ENCODE measurements at places on chromosomes 2 and 18.

DNA sequence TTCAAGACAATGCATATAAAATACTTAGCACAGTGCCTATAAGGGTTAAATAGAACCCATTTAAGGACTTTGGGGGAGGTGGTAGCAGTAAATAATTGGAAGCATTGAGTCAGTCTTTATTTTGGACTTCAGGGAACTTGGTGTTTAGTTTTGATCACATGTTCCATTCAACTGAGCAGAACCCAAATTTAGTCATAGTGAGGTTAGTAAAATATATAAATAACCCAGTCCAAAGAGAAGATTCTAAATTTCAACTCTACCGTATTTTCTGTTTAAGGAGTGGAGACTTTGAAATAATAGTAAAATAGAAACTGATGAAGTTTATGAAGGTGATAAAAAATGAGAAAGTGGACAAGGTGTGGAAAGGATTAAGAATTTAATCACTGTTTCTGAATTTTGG, 19.7 kb downstream of the TWSG1 start:
- no peak for DNase-seq

DNA sequence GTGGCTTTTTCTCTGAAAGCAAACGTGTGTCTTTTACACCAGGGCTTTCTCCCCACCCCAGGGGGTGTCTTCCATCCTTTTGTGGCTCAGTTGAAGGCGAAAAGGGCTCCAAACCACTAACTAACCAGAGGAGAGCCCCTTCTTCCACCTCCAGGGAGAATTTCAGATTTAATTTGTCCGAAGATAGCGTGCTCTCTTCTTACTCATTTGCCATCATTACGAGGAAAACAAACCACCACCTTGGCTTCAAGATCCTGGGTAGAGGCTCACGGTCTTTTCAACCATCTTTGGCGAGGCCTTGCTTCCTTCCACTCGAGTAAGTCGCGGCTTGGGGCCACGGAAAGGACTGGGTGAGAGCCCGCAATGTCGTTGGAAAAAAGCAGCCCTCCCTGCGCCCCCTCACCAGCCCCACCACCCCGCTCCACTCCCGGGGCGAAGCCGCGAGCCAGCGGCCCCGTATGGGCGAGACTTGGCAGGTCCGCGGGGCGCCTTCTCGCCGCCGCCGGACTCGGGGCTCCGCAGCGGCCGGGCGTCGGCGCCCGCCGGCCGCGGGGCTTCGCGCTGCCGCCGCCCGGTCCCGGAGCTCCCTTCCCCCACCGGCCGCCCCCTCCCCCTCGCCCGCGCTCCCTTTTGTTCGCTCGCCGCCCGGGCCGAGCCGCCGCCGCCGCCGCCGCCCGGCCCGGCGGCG, 1.7 kb upstream of the ZNF532 start:
- peak; percentile 49 for DNase-seq

DNA sequence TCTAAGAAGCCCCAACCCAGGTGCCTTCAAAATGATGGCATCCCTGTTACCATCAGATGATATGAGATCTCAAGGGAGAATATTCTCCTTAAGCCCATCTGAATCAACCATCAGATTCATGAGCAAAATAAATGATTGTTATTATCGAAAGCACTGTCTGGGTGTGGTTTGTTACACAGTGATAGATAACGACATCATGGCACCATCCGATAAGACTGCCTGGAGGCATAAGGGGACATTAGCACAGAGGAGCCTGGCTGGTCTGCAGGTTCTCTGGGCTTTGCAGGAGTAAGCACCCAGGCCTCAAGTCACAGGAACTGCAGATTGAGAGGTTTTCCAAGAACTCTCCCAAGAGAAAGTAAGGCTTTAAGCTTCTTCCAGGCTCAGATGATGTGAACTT, 15.6 kb downstream of the BMP10 start:
- DNase-seq, result no peak

- no peak for DNase-seq
Observed at GRCh38 chr2:174340400-174341292, 5.9 kb downstream of the SP9 start.

- no peak for DNase-seq
Observed at GRCh38 chr2:190618030-190618429, 30.9 kb upstream of the NAB1 start.

DNA sequence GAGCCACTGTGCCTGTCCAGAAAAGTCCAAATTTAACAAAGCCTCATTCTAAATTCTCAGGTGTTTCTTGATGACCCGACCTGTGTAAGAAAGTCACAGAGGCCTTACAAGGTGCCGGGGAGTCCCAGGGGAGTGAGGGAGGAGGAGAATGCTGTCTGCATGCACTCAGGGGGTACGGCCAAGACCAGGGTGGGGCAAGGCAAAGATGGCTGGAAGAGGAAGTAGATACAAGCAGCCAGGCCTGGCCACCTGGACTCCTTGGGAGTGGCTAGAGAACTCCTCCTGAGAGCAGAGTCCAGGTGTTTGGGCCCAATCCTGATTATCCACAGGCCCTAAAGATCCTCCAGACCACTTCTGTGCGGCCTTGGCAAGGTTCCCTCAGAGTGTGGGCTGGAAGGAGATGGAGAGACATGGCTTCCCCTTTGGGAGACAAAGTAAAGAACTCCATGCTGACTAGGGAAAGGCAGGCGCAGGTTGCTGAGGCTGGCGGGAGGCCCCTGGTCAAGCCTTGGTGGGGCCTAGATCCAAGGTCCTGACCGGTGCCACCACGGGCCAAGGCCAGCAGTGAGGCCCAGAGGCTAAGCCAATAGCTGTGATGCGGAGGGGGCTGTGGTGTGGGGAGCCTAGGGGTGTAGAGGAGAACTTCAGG, 74.7 kb downstream of the COPS8 start:
- no peak for DNase-seq

GRCh38 chr2:8149985-8150539, 531.8 kb upstream of the ID2 start:
- DNase-seq, result peak; percentile 55

DNA sequence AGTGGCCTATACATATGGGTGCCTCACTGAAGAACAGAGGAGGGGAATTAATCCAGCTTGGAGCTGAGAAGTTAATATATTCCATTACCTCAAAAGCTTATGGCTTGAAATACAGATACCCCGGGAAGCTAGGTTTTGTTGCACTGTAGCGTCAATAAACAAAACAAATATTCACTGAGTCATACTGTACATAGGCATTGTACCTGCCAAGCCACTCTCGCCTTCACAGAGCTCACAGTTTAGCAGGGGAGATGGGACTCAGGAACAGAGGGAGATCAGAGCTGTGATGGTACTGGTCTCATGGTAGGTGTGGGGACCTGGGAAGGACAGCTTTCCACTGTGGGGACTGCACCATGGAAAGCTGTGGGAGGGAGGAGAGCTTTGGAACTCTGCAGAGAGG, 111.2 kb upstream of the ST6GAL2 start:
- no peak for DNase-seq

DNA sequence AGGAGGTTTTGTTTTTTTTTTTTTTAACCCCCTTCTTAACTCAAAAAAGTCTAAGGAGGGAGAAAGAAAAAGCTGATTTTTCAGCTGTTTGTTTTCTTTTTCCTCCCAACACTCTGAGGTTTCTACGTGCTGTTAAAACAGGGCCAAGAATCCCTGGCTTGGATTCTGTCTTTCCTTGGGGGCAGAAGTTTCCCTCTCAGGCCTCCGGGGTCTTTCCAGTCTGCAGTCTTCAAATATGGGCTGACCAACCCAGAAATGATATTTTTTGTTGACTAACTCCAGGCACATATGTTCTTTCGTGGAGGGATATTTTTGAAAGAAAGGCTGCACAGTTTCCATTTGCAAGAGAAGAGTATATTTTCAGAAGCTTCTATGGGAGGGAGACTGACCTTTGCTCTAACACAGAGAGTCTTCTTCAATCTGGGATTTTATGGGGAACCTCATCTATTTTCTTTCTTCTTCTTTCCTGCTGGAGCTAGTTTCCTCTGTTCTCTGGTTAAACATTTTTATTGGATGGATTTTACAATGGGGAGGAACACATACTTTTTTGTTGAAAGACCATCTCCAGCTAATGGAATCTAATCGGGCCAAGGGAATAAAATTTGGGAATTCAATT, 93.3 kb upstream of the SPRED2 start:
- DNase-seq, result no peak

DNA sequence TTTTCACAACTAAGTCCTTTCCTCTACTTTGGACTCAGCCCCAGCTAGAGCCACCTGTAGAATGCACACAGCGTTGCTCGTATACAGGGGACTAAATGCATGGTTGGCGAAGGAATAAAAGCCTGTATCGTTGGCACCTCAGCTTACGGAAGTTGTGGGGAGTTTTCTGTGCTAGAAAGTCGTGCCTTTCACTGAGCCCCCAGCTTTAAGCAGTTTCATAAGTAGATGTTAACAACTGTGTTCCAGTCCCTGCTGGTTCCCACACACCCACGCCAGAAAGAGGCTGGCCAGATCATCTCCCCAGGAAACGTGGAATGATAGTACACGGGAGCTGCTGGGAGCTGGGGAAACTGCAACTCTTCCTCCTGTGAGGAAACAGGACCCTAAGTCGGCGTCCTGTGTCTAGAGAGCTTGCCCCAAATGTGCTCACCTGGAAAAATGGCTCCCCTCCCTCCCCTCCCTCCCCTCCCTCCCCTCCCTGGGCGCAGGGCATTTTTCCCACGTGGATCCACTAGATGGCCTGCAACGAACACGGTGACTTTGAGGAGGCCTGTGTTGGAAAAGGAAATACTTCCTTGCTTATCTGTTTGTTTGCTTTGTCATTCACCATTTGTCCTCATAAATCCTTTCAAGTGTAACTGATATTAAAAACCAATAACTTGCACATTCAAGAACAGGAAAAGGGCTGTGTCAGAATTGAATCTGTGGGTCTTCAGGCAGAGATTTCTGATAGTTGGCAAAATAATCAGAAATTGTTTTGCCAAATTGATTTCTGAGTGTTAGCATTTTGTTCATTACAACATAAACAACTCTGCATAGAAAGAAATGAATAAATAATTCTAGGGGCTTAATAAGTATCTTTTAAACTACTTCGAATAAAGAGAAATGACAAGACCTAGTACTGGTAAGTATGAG, 43.9 kb upstream of the RFX8 start:
- DNase-seq, result peak; percentile 70

- no peak for DNase-seq
Observed at GRCh38 chr2:2812117-2812516, 481.0 kb upstream of the MYT1L start.

- DNase-seq, result no peak
Observed at GRCh38 chr18:6589923-6590322, 139.6 kb upstream of the ARHGAP28 start.

DNA sequence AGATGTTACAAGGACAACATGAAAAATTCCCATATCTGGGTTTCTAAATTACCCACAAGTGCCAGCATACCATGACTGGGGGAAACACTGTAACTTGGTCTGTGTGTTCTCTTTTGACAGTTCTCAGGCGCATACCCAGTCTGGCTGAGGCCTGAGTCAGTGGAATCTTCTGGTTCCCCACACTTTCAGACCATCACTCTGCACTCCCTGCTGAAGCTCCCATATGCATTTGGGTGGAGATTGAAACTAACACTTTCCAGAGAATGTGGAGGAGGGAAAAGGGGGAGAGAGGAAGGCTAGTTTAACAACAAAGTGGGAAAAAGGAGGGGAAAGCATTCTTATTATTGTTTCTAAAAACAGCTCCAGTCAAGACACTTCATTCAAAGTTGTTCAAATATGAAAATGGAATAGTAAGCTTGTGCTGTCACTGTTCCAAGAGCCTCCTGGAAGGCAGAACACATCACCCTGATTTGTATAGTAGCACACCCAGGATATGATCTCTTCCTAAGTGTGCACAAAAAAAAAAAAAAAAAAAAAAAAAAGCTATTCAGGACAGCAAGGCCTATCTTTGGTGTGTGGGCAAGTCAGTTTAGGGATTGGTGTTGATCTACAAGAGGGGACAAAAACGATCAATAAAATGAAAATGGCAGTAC, 48.1 kb upstream of the CTIF start:
- DNase-seq, result peak; percentile 58

DNA sequence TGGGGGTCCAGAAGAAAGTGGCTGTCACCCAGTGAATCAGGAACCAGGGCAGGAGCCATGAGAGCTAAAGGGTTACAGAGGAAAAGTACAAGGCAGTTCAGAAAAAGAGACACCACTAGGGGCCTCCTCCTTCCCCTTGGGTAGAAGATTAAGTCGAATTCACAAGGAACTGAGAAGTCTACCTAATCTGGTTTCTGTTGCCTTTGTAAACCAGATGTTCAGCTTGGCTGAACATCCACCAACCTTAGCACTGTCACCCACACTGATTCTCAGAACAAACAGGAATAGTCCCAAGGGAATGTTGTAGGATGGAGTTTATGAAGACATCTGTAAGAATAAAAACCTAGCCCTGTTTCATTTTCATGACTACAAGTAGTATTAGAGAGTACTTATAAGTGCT, 90.4 kb upstream of the NOSTRIN start:
- no peak for DNase-seq

DNA sequence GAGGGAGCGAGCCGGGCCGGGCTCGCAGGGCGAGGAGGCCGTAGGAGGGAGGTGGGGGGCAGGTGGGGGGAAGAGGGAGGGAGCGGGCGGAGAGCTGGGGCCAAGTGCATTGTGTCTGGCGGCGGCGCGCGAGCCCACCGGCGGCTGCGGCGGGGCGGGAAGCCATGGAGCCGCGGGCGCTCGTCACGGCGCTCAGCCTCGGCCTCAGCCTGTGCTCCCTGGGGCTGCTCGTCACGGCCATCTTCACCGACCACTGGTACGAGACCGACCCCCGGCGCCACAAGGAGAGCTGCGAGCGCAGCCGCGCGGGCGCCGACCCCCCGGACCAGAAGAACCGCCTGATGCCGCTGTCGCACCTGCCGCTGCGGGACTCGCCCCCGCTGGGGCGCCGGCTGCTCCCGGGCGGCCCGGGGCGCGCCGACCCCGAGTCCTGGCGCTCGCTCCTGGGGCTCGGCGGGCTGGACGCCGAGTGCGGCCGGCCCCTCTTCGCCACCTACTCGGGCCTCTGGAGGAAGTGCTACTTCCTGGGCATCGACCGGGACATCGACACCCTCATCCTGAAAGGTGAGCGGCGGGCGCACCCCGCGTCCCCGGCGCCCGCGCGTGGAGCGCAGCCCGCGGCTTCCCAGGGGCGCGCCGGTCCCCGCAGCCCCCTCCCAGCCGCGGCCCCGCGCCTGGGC, at the start of gene TMEM178A:
TMEM178A (plus strand) TSS at position 107 of the 680 bp plus-strand sequence; CDS start at position 165, 58 bp downstream.
- DNase-seq, result no peak

DNA sequence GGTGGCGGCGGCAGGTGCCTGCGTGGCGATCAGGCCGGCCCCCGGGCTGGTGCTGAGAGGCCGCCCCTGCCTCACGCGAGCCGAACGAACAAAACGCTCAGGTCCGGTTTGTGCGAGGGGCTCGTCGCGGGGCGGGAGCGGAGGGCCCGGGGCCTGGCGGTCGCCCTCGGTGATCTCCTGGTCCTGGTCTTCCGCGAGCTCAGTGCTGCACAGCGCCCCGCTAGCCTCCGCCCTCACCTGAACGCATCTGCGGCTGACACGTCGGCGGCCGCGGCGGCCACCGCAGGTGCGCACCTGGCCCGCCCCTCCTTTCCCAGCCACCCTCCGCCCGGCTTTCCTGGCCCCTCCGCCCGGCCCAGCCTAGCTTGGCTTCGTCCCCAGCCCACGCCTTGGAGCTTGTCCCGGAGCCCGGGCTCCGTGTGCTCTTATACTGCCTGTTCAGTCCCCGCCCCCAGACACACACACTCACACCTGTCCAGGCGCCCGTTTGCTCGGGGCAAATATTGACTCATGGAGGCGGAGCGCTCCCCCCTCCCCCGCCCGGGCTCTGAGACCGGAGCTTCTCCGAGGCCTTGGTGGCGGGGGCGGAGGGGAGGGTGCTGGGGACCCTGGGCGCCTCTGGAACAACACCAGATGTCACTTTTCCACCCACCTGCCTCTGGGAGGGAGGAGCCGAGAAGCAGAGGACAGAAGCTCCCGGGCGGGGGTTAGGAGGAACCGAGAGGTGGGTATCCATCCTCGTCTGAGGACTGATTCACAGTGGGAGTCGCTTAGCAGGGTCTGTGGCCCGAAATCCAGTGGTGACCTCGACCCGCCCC, 8.6 kb upstream of the CRYBA2 start:
- no peak for DNase-seq

GRCh38 chr2:239318151-239318611, 82.6 kb downstream of the HDAC4 start:
- DNase-seq, result no peak
